Tibial nerve (tissue), 4 donors: ENCODE measurements at places on chromosomes 4 and X. TPM values are rescaled to one million over a fixed set of nuclear protein-coding genes. Genes with fewer than 3 reads are reported as not detected.

GATB gene
- 30.0 TPM for total RNA-seq

- no peak overlapping the region for H3K4me3 ChIP-seq
- no peak for DNase-seq
- H3K36me3 ChIP-seq: no peaks in the 10 kb centered on the region
- no peaks in the 10 kb centered on the region for H3K27me3 ChIP-seq
- no peaks in the 10 kb centered on the region for H3K4me1 ChIP-seq
Measured at GRCh38 chrX:78074088-78074487, 30.0 kb upstream of the PGK1 start.

- no peaks in the 10 kb centered on the region for H3K36me3 ChIP-seq
- H3K4me1 ChIP-seq: no peaks in the 10 kb centered on the region
- H3K27ac ChIP-seq: peak overlapping the region; percentile 67
- H3K27me3 ChIP-seq: no peaks in the 10 kb centered on the region
Measured at GRCh38 chrX:48972220-48973164, 848 bp upstream of the KCND1 start.

KIT gene
- total RNA-seq: 18.6 TPM

NKX6-1 gene
- total RNA-seq: not detected

GRCh38 chr4:189779281-189779980 is 161.2 kb upstream of the FRG1 start:
- no peak overlapping the region for H3K27ac ChIP-seq
- no peaks in the 10 kb centered on the region for H3K27me3 ChIP-seq
- no peak overlapping the region for H3K4me3 ChIP-seq
- H3K36me3 ChIP-seq: no peaks in the 10 kb centered on the region

AWAT2 gene
- total RNA-seq: not detected

BEX1 gene
- 1.7 TPM for total RNA-seq

GRCh38 chr4:2424581-2424980 is 5.8 kb downstream of the CFAP99 start:
- H3K4me1 ChIP-seq: peaks cover under 1% of the 10 kb centered on the region
- no peak for DNase-seq
- no peaks in the 10 kb centered on the region for H3K27me3 ChIP-seq
- no peaks in the 10 kb centered on the region for H3K36me3 ChIP-seq
- H3K4me3 ChIP-seq: no peak overlapping the region

- no peaks in the 10 kb centered on the region for H3K27me3 ChIP-seq
- H3K36me3 ChIP-seq: no peaks in the 10 kb centered on the region
- no peak overlapping the region for H3K27ac ChIP-seq
- no peak overlapping the region for H3K4me3 ChIP-seq
- peaks cover 99% of the 10 kb centered on the region for H3K4me1 ChIP-seq
Measured at GRCh38 chr4:184446132-184446658, 28.2 kb downstream of the IRF2 start.

- H3K27ac ChIP-seq: no peak overlapping the region
- no peaks in the 10 kb centered on the region for H3K4me1 ChIP-seq
- H3K27me3 ChIP-seq: no peaks in the 10 kb centered on the region
Measured at GRCh38 chrX:15567886-15568616, 32.7 kb downstream of the ACE2 start.

- H3K4me3 ChIP-seq: no peak overlapping the region
- no peaks in the 10 kb centered on the region for H3K27me3 ChIP-seq
- no peaks in the 10 kb centered on the region for H3K4me1 ChIP-seq
Measured at GRCh38 chrX:134931550-134931949, 59.2 kb upstream of the SMIM10 start.

NLGN3 gene
- total RNA-seq: 10.4 TPM

- no peaks in the 10 kb centered on the region for H3K27me3 ChIP-seq
- peak within 1 kb of the TSS; percentile 40 for H3K4me3 ChIP-seq
- no peak for DNase-seq
- no peaks in the 10 kb centered on the region for H3K36me3 ChIP-seq
- H3K27ac ChIP-seq: no peak within 1 kb of the TSS
Measured at GRCh38 chr4:185811509-185812364, at the start of gene SORBS2. Gene SORBS2 (minus strand): TSS chr4:185812194. CDS start chr4:185690571, 121,623 bp downstream.

ATP1B4 gene
- not detected for total RNA-seq

WNK3 gene
- total RNA-seq: 2.1 TPM

CWH43 gene
- total RNA-seq: not detected

DNA sequence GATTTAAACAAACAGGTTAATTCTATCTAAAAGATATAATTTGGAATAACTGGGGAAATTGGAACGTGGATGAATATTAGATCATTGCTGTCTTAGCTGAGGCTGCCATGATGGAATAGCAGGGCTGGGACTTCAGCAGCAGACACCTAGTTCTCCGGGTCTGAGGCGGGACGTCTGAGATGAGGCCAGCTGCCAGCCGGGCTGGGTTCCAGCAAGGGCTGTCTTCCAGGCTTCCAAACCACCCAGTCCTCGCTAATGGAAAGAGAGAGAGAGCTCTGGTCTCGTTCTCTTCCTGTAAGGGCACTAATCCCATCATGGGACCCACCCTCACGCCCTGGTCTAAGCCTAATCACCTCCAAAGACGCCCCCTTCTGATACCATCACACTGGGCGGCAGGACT is 85.7 kb downstream of the ADRA2C start:
- H3K4me1 ChIP-seq: no peaks in the 10 kb centered on the region
- H3K4me3 ChIP-seq: no peak overlapping the region
- H3K36me3 ChIP-seq: no peaks in the 10 kb centered on the region
- no peak overlapping the region for H3K27ac ChIP-seq
- peaks cover 11% of the 10 kb centered on the region for H3K27me3 ChIP-seq
- DNase-seq: no peak

GRCh38 chr4:127708985-127709384 is 21.2 kb upstream of the SLC25A31 start:
- no peaks in the 10 kb centered on the region for H3K27me3 ChIP-seq
- no peak for DNase-seq
- no peaks in the 10 kb centered on the region for H3K36me3 ChIP-seq
- no peak overlapping the region for H3K27ac ChIP-seq

CYLC1 gene
- total RNA-seq: not detected

- no peak for DNase-seq
- no peaks in the 10 kb centered on the region for H3K36me3 ChIP-seq
- no peak overlapping the region for H3K4me3 ChIP-seq
- no peak overlapping the region for H3K27ac ChIP-seq
Measured at GRCh38 chr4:1775731-1776500, 17.2 kb upstream of the FGFR3 start.

- no peaks in the 10 kb centered on the region for H3K36me3 ChIP-seq
- no peaks in the 10 kb centered on the region for H3K27me3 ChIP-seq
- H3K4me1 ChIP-seq: peaks cover 8% of the 10 kb centered on the region
- no peak overlapping the region for H3K27ac ChIP-seq
- H3K4me3 ChIP-seq: no peak overlapping the region
- no peak for DNase-seq
Measured at GRCh38 chr4:150238591-150238990, 160.3 kb downstream of the DCLK2 start.

LIAS gene
- total RNA-seq: 11.2 TPM

RNF113A gene
- 12.5 TPM for total RNA-seq
